ENCODE measurements at places on chromosomes 5 and 9.

GRCh38 chr9:117302487-117302886 lies 112.4 kb downstream of the ASTN2 start:
- DNase-seq = no peak

GRCh38 chr5:151587796-151588555 lies 3.2 kb downstream of the FAT2 start:
- DNase-seq = no peak

DNA sequence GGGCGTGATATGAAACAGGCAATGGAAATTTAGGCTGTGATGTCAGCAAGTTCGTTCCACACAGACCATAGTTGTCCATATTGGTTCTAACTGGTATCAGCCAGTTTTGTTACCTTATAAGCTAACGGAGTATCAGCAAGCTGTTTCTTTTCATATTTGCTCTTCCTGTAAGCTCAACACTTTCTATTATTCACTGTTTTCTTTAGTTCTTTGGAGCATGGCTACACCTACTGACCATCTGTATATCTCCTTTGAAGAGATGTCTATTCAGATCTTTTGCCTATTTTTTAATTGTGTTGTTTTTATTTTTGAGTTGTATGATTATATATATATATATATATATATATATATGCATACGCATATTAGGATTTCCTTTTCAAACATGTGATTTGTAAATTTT lies 1057.2 kb upstream of the CDH10 start:
- DNase-seq = no peak

GRCh38 chr9:13395156-13395555 lies 115.7 kb upstream of the MPDZ start:
- DNase-seq = no peak

DNA sequence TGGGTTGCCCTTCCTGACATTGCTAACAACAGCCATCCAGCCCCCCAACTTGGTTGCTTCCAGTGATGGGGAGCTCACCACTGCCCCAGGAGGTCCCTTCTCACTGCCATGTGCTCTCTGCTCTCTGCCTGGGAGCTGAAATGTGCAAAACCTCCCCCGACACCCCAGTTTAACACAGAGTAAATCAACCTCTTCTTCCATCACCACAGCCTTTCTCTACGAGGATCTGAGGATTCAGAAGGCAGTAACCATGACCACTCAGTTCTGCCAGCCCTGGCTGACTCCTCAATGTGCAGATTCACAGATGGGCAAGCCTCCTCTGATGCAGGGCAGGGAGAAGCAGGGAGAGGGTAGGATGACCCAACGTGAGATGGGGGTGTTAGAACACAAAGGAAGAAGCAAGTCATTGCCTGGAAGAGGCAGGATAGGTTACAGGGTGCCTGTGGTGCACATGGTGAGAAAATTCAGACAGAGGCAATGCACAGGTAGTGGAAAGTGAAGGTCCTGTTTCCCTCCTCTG lies 185.0 kb downstream of the DAB2IP start:
- DNase-seq = peak; percentile 59

- DNase-seq = no peak
Observed at GRCh38 chr9:110532908-110533665, 46.5 kb downstream of the SVEP1 start.

DNA sequence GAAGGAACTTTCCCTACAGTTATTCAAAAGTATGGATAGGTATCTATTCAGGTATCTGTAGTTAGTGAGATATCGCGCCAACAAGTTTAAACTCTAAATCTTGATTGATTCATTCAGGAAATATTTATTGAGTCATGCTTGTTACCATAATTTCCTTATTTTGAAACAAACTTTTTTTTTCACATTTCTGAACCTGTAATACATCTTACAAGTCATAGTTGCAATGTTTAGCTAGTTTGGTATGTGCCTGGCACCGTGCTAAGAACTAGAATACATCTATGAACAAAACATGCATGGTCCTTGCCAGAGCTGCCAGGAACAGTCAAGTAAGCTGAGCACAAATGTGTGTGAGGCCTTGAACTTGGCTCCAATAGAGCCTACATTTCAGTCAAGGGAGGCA lies 226.4 kb downstream of the PCSK5 start:
- no peak for DNase-seq

GRCh38 chr5:17094830-17095229 lies 122.6 kb upstream of the BASP1 start:
- DNase-seq = no peak

DNA sequence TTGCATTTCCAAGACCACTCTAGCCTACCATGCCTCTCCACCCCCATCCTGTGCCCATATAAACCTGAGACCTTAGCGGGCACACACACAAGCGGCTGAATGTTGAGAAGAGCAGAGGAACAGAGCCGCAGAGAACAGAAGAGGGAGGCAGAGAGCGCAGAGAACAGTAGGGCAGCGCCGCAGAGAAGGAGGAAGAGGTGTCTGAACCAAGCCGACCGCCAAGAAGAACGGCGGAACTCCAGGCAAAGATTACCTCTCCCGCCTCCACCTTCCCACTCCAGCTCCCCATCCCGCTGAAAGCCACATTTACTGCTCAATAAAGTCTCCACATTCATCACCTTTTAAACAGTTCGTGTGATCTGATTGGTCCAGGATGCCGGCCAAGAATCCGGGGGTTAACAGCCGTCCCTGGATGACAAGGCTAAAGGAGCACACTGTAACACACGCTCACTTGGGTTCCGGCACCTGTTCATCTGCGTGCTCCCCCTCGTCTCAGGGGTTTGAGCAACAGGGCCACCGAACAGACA lies 33.2 kb downstream of the GRIN3A start:
- DNase-seq = no peak

- no peak for DNase-seq
Observed at GRCh38 chr5:139462586-139463276, at the start of gene ECSCR. ECSCR (minus strand) TSS chr5:139462743; CDS start chr5:139462670, 73 bp downstream.

GRCh38 chr9:123401879-123402513 lies 46.0 kb downstream of the CRB2 start:
- no peak for DNase-seq

DNA sequence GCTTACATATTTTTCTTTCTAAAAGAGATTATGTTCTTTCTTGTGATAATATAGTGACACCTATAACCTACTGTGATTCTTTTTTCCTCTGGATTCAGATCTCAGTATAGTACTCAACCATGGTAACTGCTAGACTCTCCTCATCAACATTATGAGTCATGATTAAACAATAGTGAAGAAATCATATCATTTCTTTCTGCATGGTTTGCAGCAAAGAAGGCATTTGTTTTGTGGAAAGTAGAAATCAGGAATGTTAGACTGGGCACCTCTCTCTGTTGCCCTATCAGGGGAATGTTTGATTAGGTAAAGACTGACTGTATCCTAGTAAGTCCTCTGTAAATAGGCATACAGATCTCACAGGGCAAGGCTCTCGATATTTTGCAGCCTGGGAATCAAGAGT lies 25.6 kb upstream of the SMC2 start:
- DNase-seq = no peak

DNA sequence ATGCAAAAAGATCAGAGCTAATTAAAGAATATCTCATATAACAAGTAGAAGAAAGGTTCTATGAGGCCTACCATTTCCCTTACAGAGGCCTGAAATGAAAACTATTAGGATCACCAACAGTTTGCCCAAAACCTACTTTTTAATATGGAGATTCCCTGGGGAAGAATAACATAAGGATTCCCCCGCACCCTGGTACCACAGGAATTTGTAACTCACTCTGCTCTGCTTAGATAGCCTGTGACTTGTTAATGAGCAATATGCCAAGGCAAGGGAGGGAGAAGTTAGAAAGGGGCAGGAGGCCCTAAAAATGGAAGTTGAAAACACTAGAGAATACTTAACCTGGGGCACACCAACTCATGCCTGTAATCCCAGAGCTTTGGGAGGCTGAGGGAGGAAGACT lies 107.0 kb downstream of the CDH6 start:
- DNase-seq = no peak

GRCh38 chr9:134624621-134625181 lies 16.9 kb upstream of the COL5A1 start:
- DNase-seq = peak; percentile 69

DNA sequence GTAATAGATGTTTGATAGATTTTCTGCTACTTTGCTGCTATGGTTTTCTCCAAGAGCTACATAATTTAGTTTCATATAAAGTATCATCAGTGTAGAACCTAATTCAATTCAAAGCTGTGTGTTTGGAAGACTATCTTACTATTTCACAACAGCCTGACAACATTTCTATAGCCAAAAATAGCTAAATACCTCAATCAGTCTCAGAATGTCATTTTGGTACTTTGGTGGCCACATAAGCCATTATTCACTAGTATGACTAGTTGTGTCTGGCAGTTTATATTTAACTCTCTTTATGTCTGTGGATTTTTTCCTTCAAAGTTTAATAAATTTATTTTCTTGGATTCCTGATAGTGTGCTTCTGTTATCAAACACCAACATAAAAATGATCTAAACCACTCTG lies 35.1 kb upstream of the CCDC152 start:
- no peak for DNase-seq

- no peak for DNase-seq
Observed at GRCh38 chr5:67216564-67216963, 20.0 kb upstream of the CD180 start.

DNA sequence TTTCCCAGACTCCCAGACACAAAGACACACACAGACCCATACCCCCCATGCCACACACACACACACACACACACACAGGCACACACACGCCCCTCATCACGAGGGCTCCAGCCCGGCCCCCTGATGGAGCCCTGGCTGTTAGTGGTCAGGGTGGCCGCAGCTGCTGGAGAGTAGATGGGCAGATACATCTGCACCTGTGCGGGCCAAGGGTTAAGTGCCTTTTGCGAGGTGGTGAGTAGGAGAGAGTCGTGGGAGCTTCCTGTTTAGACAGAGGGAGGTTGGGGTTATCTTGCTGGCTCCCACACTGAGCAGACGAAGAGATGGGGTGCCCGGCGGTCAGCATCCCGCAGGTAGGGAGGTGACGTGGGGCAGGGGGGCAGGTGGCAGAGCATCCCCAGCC lies 8.2 kb downstream of the PRRX2 start:
- DNase-seq = no peak

DNA sequence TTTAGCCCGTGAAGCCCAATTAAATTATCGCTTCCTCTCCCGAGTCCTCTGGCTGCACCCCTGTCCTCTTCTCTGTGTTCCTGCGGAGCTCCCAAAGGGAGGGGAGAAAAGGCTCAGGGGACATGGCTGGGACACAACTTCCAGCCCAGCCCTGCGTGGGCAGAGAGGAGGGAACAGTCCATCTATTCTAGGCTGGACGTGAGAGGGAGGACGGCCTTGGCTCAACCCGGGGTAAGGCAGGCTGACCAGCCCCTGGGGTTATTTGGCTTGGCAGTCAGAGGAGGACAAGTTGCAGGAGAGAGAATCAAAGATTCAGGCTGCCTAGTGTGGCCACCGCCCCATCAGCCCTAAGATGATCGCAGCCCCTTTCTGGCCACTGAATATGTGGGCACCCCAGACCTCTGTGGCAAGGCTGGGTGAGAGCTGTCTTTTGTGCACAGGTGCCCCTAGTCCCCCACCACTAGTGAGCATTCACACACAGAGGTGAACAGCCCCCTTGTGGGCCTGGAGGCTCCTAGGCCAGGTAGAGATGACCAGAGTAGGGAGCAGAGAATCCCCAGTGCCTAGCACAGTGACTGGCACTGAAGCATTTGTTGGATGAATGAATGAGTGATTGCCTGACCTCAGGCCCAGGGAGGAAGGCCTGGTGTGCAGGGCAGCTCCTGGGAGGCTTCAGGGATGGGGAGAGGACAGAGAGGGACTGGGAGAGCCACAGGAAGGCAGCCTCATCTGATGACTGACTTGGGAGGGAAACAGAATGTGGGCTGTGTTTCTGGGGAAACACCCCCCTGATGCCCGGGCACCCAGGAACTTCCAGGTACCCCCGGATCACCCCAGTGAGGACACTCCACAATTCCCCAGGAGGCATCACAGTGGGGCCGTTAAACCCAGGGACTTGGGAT lies 133.9 kb downstream of the C9orf50 start:
- peak; percentile 89 for DNase-seq

DNA sequence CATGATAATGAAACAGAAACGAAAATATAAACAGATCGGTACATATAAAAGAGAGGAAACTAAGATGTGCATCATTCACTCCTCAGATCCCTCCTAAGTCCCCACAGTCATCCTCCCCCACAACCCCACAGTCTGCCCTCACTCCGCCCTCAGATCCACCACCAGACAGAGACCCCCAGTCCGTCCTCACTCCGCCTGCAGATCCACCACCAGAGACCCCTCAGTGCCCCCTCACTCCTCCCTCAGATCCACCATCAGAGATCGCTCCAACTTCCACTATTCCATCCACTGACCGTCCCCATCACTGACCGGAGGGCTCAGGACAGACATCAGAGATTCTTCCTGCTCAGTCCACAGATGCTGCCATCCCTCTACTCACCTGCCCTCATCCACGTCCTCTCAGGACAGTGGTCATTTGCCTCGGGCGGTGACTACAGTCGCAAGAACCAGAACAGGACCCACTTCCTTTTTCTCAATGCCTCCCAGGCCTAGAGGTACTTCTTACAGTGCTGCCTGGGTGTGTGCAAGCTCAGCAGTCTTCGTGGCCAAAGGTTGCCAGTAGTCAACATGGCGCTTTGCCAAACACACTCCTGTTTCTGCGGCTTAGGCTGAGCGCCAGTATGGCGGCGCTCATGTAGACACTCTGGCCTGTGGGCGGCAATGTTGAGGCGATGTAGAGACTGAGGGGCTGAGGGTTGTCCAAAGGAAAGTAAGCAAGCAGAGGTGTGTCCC lies 8.3 kb upstream of the SPATA31C1 start:
- DNase-seq = no peak

DNA sequence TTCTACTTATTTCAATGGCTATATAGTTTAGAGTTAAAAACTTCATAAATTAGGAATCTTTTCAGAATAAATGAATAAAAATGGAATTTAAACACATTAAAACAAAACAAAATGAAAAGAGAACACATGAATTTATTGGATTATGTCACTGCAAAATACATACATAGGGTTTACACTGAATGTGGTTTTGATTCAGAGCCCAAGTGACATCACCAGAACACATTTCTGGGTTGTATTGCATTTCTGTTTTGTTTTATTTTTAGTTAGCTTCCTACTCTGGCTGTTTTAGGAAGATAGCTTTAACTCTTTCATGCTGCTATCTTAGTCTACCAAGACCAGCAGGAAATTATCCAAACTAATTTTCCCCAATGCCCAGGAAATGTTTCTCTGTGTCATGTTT lies 1935.0 kb downstream of the EFNA5 start:
- DNase-seq = no peak

DNA sequence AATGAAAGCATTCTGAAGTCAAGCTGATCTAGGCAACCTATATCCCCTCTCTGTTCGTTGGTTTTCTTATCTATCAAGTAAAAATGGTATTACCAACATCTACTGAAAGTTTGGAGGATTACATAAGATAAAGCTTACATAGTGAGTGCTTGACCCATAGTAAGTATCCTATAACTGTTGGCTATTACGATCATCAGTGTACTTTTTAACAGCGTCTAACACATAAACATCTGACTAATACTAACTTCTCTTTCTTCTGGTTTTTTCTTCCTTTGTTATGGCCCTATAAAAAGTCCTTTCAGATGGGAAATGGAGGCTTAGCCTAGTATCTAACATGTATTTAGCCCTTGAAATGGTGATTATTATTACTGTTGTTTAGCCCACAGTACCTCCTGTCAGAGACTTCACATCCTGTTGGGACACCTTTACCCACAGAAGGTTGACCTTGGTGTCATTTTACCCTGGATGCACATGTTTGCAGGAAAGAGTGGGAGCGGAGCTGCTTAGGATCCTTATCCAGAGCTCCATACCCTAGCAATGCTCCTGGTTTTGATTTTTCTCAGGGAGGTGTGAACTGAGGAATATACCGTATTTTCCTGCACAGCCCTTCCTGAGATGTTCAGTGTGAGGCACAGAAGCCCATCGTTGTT lies 6.0 kb downstream of the INSYN2B start:
- no peak for DNase-seq

GRCh38 chr9:37969130-37969529 lies 65.2 kb upstream of the SLC25A51 start:
- no peak for DNase-seq

Measured in suprapubic skin (tissue), 4 donors.